ENCODE measurements at places on chromosomes 13 and 19.

GRCh38 chr19:35932291-35932936, 3.8 kb upstream of the LRFN3 start:
- DNase-seq, result no peak

- no peak for DNase-seq
Measured at GRCh38 chr13:92951273-92951890, 275.2 kb upstream of the GPC6 start.

DNA sequence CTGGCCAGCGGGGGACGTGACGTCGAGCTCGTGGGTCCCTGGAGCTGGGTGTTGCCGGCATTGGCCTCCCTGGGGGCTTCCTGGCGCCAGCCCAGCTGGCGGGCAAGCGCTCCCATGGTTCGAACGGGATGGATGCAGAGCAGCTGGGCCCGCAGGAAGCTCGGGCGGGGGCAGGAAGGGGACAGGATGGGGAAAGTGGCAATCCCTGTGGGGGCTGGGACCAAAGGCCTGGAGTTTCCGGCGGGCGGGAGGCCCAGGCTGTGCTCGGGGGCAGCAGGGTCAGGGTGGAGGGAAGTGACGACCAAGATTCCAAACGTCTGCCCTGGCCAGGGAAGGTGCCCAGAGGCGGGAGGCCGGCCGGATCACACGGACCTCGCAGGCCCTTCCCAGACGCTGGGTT, 19.3 kb downstream of the PALM start:
- DNase-seq, result no peak

- no peak for DNase-seq
Measured at GRCh38 chr13:97468331-97468730, 34.4 kb downstream of the RAP2A start.

DNA sequence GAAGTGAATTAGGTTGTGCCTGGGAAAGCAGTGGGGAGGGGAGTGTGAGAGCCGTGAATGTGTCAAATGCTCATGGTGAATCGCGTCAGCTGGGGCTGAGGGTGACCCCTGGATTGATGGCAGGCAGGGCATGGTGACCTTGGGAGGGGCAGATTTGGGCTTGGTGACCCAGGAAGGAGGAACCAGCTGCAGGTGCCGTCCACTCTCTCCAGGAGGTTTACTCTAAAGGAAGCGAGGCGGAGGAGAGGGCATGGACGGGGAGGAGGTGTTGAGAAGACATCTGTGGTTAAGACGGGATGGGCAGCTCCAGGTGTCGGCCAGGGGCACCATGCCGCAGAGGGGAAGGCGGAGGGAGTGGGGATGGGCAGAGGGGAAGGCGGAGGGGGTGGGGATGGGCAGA, 28.7 kb downstream of the TMEM255B start:
- DNase-seq, result no peak
